Upper lobe of left lung (tissue), 6 donors: ENCODE measurements at places on chromosomes 7 and 10.

DNA sequence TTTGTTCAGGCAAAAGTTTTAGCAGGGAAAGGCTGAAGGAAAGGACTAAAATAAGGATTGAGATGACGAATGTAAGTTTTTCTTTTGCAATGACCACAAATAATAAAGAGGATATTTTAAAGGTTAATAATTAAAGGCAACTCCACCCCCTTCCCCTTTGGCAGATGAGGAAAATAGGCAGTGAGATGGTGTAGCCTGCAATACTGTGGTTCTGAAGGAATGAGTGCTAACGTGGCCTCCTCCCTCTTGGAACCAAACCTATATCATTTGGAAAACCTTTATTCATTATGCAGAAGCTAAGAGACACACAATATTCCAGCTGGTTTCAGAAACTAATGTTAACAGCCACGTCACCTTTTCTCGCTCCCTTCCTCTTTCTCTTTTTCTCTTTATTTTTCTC, 70.9 kb upstream of the COL1A2 start:
- no peak for DNase-seq

- no peak for DNase-seq
These were observed 36.6 kb downstream of the BRAF start for GRCh38 chr7:140888087-140888486.

GRCh38 chr7:156666368-156667109, 26.0 kb downstream of the RNF32 start:
- no peak for DNase-seq

- DNase-seq: no peak
These were observed 275.8 kb upstream of the LYZL1 start for GRCh38 chr10:29012926-29013554.

DNA sequence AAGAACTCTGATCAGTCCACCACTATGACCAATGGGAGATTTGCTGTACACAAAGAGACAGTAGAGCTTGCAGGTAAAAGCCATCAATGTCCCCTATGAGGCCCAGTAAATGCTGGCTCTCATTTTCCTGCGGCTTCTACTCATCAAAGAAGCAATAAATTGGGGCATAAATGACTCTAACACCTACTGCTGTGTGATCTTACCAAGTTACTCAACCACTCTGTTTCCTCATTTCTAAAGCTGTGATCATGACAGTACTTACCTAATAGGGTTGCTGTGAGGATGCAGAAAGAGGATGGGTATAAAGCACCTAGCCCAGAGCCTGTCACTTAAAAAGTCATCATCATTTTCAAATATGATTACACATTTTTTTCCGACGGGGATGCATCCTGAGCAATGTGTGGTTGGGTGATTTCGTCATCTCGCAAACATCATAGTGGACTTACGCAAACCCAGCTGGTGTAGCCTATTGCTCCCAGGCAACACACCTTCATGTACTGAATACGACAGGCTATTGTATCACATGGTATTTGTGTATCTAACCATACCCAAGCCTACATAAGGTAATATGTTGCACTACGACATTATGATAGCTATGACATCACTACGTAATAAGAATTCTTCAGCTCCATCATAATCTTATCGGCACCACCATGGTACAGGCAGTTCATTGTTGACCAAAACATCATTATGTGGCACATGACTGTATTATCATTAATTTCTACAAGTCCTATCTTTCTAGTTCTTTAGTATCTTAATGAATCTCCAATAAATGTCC, 7.1 kb upstream of the MGMT start:
- no peak for DNase-seq

GRCh38 chr7:100509231-100509630, 25.5 kb downstream of the NYAP1 start:
- no peak for DNase-seq

GRCh38 chr7:33243319-33243881, 114.0 kb downstream of the BBS9 start:
- no peak for DNase-seq

DNA sequence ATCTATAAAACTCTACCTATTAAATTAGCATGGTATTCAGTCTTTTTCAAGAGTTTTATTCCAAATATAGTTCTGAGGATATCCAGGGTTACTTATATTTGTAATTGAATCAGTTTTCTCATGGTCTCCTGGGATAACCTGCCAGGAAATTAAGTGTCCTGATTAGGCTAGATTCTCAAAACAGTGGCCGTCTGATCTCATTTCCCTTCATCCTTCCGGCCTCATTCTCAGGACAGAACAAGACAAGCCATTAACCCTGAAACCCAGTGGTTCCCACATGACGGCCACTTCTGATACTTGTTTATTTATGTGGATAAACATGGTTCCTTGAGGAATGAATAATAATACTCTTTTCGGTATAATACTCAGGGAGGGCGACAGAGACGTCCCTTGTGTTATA, 417.6 kb upstream of the POT1 start:
- no peak for DNase-seq

- DNase-seq: no peak
These were observed 340.2 kb downstream of the KCNMA1 start for GRCh38 chr10:77297393-77297739.

GRCh38 chr10:62069452-62070178, 168.1 kb downstream of the ARID5B start:
- DNase-seq: no peak

GRCh38 chr7:2956526-2957368, 86.9 kb downstream of the CARD11 start:
- peak; percentile 43 for DNase-seq

- DNase-seq: no peak
These were observed 82.5 kb downstream of the ZNF467 start for GRCh38 chr7:149690688-149691446.

DNA sequence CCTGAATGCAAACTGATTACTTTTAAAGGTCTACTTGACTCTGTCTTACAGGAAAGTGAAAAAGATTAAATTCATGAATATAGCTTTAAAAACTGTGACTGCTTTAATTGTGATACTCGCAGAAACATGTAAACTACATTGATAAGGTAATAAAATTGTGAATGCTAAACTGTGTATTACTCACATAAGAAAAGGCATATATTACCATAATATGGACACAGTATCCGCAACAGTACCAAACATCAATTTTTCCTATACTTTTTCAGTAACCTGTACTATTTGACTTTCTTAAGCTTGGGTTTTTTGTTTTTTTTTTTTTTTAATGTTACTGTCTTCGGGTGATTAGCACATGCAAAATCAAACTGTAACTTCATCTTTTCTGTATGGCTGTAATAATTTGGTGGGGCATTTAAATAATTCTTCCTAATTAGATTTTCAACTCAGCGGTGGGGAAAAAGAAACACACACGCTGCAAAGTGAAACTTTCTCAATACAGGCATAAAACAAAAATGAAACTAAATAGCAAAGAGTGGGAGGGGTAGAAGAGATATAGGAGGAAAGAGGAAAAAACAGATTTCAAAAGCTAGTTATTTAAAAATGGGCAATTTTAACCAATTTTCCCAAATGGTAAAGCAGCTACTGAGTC, 23.2 kb downstream of the NT5C3A start:
- DNase-seq: no peak

DNA sequence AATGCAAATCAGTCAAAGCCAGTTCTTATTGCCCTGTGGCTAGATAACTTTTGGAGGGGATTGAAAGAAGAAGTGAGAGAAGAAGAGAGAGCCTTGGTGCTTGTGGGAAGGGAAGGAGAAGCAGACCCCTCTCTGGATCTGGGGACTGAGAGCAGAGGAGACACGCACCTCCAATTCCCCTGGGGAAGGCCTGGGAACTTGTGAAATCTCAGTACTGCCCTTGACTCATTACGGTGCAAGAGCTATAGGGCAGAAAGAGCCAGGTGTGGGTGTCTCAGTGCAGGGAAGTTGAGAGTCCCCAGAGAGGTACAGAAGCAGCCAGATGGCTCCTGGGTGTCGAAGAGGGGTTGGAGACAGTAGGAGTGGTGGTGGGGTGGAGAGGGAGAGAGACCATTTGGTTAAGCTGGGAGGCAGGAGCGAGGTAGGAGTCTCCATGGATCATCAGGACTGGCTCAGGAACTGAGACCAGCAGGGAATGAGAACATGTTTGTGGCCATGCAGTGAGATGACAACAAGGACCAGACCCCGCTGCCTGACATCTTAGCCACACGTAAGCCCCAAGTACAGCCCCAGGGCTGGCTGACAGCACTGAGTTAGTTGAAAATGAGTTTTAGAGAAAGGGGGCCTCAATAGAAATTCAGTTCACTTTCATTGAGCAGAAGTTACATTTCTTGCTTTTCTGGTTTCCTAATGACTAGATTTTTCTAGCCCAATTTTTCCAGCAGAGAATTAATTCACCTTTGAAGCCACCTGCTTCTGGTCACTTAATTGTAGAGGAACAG, 238.2 kb downstream of the BUB3 start:
- no peak for DNase-seq

- no peak for DNase-seq
These were observed 50.3 kb upstream of the BMS1 start for GRCh38 chr10:42732266-42732665.

- no peak for DNase-seq
These were observed 41.6 kb downstream of the CALML5 start for GRCh38 chr10:5457741-5458140.

GRCh38 chr7:70711452-70711851, 420.5 kb upstream of the GALNT17 start:
- no peak for DNase-seq

- no peak for DNase-seq
These were observed 351.9 kb downstream of the THSD7A start for GRCh38 chr7:11480143-11480542.

DNA sequence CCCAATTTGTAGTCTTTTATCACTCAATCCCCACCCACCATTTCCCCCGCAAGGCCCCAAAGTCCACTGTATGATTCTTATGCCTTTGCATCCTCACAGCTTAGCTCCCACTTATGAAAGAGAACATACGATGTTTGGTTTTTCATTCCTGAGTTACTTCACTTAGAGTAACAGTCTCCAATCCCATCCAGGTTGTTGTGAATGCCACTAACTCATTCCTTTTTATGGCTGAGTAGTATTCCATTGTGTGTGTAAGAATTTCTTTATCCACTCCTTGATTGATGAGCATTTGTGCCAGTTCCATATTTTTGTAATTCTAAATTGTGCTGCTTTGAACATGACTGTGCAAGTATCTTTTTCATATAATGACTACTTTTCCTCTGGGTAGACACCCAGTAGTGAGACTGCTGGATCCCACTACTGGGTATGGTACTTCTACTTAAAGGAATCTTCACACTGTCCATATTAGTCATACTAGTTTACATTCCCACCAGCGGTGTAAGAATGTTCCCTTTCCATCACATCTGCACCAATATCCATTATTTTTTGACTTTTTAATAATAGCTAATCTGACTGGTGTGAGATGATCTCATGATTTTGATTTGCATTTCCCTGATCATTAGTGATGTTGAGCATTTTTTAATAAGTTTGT, 152.6 kb downstream of the JMJD1C start:
- DNase-seq: no peak

GRCh38 chr7:29304756-29305155, 110.2 kb downstream of the CHN2 start:
- no peak for DNase-seq

DNA sequence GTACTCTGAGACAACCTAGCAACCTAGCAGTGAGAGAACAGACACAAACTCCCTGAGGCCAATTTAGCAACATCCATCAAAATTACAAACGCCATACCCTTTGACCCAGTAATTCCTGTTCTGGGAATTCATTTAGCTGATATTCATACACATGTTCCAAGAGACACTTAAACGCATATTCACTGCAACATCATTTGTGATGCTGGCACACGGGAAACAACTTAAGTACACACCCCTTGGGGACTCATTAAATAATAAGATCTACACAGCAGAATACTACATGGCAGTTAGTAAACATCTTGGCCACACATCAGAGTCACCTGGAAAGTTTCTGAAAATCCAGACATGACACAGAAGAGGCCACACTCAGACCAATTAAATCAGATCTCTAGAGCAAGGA, 17.6 kb downstream of the NUDCD3 start:
- DNase-seq: no peak

DNA sequence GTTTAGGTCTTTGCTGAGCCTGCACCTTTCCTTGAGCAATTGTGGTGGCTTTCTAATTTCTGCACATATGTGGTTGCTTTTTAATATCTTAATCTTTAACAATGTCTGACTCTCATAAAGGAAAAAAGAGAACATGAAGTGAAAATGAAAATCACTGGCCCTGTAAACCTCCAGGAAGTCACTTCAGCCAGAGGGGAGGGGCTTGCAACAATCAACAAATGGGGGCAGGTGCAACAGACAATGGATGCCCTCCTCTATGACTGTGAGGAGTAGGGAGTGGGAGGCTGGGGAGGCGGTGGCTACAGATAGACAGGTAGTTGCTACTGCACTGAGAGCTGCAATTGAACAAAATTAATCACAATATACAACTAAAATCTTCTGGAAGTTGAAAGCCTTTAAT, 1377.4 kb downstream of the XPNPEP1 start:
- no peak for DNase-seq

- DNase-seq: peak; percentile 53
These were observed 31.2 kb downstream of the JCAD start for GRCh38 chr10:30028006-30028737.

DNA sequence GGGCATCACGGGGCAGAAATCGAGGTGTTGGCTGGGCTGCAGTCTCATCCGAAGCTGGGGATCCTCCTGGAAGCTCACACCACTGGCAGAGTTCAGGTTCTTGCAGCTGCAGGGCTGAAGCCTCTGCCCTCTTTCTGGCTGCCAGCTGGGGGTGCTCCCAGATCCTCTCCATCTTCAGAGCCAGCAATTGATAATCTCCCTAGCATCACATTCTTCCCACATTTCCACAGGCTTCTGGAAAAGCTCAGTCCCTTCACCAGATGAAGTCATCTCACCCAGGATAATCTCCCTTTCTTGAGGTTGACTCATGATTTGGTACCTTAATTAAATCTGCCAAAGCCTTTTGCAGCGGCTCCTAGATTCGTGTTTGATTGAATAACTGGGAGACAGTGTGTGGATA, 55.2 kb downstream of the NRP1 start:
- no peak for DNase-seq

DNA sequence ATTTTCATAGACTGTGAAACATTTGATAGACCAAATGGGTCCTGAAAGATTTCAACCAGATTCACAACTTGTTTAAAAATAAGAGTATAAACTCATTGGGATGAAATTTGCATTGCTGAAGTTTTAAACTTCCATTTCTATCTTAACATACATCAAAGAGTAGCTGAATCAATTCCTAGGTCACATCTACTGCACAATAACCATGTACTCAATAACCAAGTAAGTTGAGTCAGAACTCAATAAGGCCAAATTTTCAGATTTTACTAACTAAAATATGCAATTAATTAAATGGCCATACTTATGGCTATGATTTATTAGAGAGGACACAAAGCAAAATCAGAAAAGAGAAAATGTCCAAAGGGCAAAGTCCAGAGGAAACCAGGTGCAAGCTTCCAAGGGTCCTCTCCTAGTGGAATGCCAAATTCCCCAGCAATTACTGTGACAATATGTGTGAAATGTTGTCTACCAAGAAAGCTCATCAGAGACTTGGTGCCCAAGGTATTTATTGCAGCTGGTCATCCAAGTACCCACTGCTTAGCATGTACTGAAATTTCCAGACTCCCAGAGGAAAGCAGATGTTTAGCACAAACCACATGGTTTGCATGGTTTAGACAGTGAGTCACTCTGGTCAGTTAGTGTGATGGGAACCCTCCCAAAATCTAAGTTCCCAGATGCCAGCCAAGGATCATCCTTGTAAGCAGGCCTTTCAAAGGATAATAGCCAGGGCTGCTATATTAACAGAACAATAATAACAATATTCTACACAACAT, 238.9 kb downstream of the IPMK start:
- DNase-seq: no peak

- DNase-seq: no peak
These were observed 133.2 kb downstream of the NRP1 start for GRCh38 chr10:33201056-33201780.
